CD4-positive, alpha-beta T cell treated with Interleukin-17A for 4 hours (primary cell): ENCODE measurements at places on chromosomes 13 and 19.

DNA sequence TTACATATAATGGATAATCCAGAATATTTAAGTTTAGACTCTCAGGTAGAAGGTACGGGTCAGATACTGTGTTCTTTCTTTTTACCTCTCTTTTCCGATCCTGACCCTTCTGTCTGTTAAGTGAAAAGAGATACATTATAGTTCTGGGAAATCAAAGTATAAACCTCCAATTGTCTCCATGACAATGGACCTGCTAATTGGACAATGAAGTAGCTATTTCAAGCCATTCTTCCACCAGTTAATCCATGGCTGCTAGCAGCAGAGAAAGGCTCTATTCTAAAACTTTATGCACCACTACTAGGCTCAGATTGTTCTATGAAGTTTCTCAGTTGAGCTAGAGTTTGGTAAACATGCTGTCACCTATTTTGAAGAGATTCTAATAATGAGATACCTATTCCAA lies 8.3 kb upstream of the NBEA start:
- DNase-seq, result no peak

GRCh38 chr13:102781591-102781990 lies 8.0 kb upstream of the TEX30 start:
- no peak for DNase-seq

- DNase-seq, result no peak
These were observed 15.9 kb upstream of the EPHX3 start for GRCh38 chr19:15248106-15248505.

DNA sequence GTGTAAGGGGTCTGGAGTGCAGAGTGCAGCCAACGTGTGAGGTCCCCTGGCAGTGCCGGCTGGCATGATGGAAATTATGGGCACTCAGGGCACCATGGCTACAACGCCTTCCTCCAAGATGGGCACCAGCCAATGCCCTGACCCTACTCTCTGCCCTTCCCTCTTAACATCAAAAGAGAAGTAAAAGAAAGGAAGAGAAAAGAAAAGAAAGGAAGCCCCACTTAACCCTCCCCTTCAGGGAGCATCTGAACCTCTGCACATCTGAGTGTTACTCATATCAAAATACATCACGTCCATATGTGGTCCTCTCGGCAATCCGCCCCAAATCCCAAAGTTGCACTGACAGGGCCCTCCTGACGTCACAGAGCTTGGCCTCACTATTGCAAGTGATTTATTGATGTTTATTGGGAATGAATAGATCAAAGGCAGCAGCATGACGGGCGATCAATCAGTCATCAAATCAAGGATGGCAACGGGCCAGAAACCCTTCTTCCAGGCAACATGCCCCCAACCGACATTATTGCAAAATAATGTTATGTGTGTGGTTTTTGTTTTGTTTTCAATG lies 1.3 kb downstream of the TSHZ3 start:
- no peak for DNase-seq

GRCh38 chr19:49434907-49435583 lies 6.3 kb downstream of the SLC17A7 start:
- DNase-seq, result no peak

GRCh38 chr13:111973605-111974340 lies 93.2 kb upstream of the SOX1 start:
- no peak for DNase-seq
